ENCODE measurements at places on chromosomes 1 and 21.

GRCh38 chr1:205536759-205537361 is 32.4 kb downstream of the CDK18 start:
- no peak for DNase-seq

DNA sequence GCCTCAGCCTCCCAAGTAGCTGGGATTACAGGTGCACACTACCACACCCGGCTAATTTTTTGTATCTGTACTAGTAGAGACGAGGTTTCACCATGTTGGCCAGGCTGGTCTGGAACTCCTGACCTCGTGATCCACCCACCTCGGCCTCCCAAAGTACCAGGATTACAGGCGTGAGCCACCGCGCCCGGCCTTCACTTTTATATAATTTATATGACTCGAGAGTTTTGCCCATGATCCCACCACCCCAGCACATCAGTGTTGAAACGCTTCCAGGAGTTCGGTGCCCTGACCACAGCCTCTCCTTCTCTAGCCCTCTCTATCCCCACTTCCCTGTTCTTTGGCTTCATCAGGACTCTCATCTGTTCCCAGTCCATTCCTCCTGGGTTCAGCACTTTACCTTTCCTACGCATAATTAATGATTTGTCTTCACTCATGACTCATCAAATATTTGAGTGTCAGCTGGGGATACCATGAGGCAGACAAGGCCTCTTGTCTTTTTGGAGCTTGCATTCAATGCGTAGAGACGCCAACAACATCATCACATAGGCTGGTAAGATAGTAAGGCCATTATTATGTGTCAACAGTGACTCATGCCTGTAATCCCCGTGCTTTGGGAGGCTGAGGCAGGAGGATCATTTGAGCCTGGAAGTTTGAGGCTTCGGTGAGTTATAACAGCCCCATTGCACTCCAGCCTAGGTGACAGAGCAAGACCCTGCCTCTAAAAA is 1.4 kb downstream of the PMF1 start:
- DNase-seq = peak; percentile 26

DNA sequence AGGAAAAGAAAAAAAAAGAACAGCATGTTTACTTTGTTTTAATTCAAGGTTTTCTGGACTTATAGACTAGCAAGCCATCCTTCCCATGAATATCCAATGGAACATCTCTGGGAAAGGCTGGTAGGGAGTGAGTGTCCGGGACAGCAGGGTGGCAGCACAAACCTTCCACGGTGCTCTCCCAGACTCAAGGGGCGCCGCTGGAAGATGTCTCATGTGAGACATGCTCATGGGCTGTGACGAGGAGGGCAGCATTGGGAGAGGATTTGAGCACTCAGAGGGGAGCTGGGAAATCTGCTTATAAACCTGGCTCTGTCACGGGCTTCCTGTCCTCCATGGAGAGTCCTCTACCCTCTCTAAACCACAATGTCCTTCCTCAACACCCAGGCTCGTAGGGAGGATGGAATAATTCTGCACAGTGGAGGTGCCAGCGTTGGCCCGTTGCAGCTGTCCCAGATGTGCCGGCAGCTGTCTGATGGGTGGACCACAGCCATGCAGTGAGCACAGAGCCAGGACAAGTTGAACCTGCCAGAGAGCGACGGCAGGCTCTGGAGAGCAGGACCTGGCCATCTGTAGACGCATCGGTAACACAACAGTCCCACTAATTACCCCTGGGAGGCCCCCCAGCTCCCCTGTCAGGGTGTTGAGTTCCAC is 100.1 kb upstream of the IGSF21 start:
- DNase-seq = no peak

DNA sequence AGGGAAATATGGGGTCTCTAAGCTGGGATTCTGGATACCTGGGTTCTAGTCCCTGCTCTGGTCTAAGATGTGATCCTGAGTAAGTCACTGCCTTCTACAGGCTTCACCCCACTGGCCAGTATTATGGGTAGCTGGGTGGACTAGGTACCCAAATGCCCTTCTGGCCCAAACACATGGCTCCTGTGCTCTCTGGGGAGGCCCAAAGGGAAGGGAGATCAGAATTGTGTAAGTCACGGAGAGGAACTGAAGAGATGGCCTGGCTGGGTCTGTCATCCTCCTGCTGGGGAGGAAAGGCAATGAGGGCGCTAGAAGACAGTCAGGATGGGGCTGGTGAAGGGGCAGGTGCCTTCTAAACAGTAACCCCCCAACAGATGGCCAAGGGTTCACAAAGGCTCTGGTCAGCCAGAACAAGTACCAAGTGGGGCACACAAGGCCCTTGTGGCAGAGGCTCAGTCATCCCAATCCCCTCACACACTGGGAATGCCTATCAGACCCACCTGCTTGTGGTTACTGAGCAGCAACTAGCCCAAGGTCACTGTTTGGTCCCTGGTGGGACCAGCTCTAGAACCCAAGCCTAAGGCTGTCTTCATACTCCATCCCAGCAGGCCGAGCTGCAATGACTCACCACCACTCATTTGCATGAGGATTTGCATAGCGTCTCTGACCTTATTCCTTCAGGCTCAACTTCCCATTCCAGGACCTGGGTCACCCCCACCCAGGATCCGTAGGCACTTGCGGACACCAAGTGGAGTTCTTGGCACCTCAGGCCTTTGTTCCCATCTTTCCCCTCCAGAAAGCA is 9.2 kb downstream of the MEF2D start:
- no peak for DNase-seq

DNA sequence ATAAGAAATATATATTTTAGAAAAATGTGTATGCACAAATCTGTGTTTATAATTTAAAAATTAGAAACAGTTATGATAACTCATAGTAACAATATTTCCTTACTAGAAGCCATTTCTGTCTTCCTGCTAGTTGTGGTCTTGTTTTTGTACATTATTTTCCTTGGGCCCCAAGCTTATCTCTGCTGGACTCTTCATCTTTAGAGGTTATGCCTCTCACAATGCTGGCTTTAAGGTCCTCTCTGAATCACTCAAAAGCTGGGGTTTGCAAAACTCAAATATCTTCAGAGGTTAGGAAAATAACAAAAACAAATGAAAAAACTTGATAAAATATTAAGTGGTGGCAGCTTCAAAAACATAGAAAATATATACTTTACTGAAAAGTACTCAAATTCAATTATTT is 133.8 kb downstream of the PTPRC start:
- no peak for DNase-seq

DNA sequence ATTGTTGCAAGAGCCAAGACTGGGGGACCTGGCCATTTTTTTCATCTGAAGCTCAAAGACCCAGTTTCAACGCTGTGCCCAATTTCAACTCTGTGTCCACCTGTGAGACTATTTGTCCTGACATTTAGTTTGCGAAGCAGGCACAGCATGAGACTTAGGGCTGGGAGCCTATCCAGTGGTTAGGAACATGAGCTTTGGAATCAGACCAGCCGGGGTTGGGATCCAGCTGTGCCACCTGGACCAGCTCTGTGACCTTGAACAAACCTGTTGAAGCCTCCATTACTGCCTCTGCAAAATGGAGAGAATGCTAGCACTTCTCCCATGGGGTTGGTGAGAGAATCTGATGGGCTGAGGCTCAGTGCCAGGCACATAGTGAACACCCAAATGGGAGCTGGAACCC is 206.1 kb upstream of the TMEM51 start:
- DNase-seq = no peak

DNA sequence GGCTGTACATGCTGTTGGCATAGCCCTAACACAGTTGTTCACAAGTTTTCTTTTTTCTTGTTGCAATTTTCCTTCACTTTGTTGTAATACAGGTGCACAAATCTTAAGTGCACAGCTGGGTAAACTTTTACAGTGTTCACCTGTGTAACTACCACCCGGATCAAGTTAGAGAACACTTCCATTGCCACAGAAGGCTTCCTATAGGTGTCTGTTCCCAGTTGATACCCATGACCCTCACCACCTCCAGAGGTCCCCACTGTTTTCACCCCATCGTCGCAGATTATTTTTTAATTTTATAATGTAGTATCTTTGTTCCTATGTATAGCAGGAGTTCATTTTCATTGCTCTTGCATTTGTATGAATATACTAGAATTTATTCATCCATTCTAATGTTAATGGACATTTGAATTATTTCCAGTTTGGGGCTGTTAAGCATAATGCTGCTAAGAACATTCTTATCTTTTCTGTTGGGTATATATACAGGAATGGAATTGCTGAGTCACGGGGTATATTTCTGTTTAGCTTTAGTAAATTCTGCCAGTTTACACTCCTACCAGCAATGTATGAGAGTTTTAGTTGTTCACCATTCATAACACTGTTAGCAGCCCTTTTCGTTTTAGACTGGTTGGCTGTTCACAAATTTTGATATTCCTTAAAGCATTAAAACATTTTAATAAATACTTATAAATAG is 16.4 kb downstream of the SPRTN start:
- DNase-seq = no peak

DNA sequence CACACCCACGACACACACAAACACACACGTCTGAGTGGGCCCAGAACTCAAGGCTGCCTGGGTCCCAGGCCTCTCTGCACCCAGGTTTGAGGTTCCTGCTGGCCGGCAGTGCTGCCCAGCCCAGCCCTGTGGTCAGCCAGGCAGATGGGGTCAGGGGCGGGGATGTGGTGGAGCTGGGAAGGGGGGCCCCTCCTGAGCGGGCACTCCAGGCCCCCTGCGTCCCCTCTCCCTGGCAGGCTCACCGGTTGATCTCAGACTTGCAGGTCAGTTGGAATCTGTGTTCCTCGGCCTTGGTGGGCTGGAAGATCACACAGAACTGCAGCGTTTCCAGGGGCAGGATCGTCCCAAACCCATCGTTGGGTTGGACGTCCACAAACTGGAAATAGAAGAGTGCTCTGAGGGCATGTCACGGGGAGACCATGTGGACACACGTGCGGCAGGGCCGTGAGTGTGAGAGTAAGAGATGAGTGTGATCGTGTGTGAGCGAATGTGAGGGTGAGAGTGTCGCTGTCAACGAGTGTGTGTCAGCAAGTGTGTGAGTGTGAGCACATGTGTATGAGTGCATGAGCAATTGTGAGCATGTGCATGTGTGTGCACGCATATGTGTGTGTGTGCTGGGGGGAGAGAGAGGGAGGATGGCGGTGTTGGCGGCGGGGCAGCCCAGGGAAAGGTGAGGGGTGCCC is 19.7 kb upstream of the TMEM52 start:
- DNase-seq = no peak

All from fibroblast of skin of scalp (primary cell).